ENCODE measurements at places on chromosomes 2 and 18.

DNA sequence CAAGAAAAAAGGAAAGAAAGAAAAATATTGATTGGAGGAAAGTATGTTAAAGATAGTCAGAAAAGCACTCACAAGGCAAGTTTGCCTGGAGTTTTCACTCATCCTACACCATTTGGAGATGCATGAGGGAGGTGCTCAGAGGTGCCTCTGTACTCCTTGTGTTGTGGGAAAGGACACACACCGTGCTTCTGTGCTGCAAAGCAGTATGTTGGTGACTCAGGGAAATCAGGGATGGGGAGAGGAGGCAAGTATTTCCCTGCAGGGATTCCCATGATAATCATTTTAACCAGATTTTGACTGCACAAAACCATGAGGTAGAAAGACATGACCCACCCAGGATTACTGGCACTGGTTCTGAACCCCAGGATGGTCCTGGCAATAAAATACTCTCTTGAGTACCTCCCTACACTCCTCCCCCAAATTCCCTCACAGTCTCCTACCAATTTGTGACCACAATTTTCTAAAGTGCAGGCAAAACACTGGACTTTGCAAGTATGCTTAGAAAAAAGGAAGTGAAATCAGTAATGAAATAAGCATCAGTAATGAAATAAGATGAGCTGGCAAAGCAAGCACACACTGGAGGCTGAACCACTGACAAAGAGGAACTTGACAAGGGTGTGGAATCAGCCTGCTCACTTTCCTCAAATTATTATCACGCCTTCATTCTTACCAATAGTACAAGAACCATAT lies 155.5 kb upstream of the ACVR2A start:
- DNase-seq, result peak; percentile 75

DNA sequence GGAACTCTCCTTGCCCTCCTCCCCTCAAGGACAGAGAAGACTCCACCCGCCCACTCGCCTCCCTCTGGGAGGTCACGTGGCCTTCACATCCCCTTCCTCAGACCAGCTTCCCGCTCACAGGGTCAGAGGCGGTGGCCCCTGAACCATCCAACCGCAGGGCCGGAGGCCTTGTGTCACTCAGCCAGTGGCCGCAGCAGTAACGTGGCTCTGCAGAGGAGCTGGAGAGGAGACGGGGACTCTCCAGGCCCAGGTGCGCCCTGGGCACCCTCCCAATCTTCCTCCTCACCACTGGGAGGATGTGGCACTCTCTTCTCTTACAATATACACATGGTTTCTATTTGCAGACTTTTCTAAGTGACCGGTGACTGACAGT lies 161.7 kb downstream of the TWIST2 start:
- DNase-seq, result no peak

- DNase-seq, result no peak
These were observed 24.2 kb upstream of the SPR start for GRCh38 chr2:72863046-72863445.

DNA sequence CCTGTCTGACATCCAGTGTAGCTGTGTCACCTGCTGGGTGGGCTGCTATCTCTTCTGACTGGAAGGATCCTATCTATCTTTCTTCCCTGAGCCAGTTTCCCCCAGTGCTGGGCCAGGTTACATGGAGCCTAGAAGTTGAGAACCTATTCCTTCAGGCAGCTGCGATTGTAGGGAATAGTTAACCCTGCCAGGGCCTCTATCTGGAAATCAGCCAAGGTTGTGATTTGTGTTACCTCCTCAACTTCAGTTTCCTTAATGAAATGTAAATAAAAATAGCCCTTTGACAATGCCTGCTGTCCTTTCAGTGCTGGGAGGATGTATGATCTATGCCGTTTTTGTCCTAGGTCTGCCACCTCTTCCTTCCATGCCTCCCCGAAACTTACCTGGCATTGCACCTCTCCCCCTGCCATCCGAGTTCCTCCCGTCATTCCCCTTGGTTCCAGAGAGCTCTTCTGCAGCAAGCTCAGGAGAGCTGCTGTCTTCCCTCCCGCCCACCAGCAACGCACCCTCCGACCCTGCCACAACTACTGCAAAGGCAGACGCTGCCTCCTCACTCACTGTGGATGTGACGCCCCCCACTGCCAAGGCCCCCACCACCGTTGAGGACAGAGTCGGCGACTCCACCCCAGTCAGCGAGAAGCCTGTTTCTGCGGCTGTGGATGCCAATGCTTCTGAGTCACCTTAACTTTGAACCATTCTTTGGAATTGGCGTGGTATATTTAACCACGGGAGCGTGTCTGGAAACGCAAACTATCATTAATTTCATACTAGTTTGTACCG lies 36.6 kb downstream of the GORASP2 start:
- no peak for DNase-seq

DNA sequence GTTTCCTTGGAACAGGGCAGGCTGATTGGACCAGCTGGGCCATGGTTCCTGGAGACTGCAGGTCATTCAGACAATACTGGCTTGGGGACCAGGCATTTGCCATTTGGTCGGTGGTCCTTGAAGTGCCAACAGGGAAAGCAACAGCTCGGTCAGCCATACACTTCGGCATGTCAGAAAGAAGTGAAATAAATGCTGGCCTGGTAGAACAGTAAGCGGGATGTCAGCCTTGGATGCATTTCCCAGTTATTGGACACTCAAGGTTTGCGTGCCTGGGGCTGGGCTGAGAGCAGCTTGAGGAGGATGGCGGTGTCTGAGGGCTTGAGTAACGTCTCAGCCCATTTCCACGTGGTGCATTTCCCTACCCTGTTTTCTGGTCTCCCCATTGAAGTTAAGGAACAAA lies 75.4 kb downstream of the NCK2 start:
- no peak for DNase-seq

DNA sequence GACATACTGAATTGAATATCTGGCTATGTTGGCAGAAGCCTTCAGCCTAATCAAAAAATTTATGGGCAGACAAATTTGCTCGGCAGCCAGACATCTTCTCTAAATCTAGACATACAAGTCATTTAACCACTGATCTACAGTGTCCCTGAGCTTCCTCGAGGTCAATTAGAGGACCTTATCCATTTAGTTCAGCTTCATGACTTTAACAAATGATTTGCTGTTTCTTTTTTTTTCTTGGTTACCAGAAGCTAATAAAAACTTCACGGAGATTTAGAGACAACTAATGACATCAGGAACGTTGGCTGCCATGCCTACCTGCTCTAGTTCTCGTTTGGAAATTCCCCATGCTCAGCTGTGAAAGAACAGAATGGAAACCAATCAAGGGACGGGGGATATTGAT lies 223.8 kb downstream of the BCL2 start:
- no peak for DNase-seq

DNA sequence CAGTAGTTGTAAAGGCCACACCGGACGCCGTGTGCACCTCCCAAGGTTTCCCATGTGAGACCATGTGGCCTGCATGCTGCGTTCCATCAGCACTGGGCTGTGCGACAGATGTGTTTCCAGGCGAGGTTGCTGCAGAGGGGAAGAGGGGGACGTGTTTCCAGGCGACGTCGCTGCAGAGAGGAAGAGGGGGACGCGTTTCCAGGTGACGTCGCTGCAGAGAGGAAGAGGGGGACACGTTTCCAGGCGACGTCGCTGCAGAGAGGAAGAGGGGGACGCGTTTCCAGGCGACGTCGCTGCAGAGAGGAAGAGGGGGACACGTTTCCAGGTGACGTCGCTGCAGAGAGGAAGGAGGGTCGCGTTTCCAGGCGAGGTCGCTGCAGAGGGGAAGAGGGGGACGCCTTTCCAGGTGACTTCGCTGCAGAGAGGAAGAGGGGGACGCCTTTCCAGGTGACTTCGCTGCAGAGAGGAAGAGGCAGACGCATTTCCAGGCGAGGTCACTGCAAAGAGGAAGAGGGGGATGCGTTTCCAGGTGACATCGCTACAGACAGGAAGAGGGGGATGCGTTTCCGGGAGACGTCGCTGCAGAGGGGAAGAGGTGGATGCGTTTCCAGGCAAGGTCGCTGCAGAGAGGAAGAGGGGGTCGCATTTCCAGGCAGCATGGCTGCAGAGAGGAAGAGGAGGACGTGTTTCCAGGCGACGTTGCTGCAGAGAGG lies 24.5 kb downstream of the NFATC1 start:
- no peak for DNase-seq

DNA sequence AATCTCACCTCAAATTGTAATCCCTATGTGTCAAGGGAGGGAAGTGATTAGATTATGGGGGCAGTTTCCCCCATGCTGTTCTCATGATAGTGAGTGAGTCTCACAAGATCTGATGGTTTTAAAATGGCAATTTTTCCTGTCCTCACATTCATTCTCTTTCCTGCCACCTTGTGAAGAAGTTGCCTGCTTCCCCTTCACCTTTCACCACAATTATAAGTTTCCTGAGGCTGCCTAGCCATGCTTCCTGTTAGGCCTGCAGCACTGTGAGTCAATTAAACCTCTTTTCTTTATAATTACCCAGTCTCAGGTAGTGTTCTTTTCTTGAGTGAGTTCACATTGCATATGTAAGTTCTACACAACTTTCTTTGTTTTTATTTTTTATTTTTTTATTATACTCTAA lies 271.5 kb downstream of the EXOC6B start:
- DNase-seq, result no peak

- DNase-seq, result peak; percentile 28
These were observed 1.1 kb downstream of the MAP3K20 start for GRCh38 chr2:173076581-173077345.

- no peak for DNase-seq
These were observed 22.7 kb downstream of the EPC2 start for GRCh38 chr2:148667113-148667836.

- DNase-seq, result no peak
These were observed 184.6 kb downstream of the ST6GAL2 start for GRCh38 chr2:106701203-106702022.

GRCh38 chr2:212915121-212915782 lies 236.2 kb downstream of the IKZF2 start:
- DNase-seq, result no peak

- DNase-seq, result no peak
These were observed 69.3 kb upstream of the BZW1 start for GRCh38 chr2:200742426-200742825.

DNA sequence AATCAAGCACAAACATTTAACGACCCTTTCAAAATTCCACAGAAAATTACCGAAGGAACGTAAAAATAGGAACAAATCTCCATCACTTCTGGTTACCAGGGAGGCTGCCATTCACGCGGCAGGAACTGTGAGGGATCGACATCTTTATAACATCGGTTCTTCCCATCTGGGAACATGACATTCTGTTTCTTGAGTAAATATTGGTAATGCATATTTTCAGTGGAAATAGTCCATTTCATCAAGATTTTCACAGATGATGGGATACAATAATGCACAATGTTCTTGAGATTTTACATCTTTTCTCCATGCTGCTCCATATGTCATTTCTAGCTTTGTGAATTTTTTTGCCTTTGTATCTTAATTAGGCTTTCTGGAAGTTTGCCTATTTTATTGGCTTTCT lies 10.0 kb downstream of the ADD2 start:
- no peak for DNase-seq

DNA sequence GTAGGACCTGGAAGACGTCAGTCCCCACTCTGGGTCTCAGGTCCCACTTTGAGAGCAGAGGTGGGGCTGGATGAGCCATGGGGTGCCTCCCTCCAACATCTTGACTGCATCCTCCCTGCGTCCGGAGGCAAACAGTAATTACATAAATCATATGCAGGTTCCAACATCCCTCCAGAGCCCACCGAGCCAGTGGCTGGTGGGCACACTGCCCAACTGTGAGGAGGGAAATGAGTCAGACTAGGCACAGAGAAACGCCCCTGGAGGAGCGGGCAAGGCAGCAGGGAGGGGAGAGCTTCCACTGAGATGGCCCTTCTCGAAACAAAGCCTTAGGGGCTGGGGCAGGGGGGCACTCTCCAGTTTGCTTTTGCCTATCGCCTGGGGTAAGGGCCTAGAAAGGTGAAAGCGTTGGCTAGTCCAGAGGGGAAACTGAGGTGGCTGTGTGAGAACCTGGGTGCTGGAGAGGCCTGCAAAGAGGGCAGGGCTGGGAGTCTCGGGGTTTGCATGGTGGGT lies 168.2 kb upstream of the MYCN start:
- no peak for DNase-seq

DNA sequence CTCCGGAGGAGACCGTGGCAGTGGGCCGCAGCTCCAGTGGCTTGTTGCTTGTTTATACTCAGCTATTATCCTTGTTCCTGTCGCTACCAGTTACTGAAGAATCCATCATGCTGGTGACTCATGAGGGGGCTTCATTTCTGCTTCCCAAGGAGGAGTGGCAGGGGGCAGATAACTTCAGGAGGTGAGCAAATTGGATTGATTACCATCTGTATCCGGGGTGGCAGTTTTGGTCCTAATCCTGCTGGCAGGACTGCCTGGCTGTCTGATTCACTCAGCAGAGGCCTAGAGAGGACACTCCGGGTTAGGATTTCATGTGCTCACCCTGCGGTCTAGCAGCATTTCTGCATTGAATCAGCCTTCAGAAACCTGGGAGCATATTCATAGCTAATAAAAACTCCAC lies 230.0 kb downstream of the ACTR3 start:
- DNase-seq, result no peak

DNA sequence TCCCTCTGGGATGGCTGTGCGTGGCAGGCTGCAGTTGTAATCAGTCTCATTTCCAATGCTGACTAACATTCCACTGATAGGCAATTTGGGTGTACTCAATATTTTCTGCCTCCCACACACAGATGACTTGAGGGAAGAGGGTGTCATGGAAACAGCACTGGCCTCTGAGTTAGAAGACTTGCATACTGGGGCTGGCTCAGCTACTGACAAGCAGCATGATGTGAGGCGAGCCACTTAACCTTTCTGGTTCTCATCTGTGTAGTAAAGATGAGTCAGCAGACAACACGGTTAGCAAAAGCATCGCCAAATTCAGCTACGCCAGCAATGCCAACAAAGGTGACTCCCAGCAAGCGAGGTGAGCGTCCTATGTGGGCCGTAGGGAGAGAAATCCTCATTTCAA lies 73.5 kb downstream of the COLEC12 start:
- no peak for DNase-seq

- DNase-seq, result no peak
These were observed 355.8 kb downstream of the MEIS1 start for GRCh38 chr2:66790651-66791181.

GRCh38 chr2:145740302-145740701 lies 1220.4 kb upstream of the ZEB2 start:
- no peak for DNase-seq

- DNase-seq, result no peak
These were observed 20.8 kb upstream of the LYPD1 start for GRCh38 chr2:132690664-132691303.

GRCh38 chr2:12261986-12262680 lies 454.6 kb upstream of the TRIB2 start:
- DNase-seq, result no peak

DNA sequence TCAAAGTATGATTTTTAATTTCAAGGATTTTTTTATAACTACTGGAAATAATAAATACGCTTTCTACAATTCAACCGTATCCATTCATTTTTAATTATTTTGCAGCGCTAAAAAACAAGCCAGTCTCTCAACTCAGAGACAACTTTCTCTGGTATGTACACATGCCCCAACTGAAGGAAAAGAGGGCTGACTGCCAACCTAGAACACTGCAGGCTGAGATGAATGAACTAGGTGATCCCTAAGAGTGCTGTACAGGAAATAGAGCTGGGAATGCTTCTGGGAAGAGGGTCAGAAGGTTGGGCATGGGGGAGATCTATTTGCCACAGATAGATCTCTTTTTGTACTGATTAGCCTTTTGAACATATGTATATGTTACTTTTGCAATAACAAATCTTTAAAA lies 460.1 kb downstream of the NR4A2 start:
- DNase-seq, result no peak
